Cardiac fibroblast (primary cell): ENCODE measurements at places on chromosomes 11 and 22.

GRCh38 chr22:45777046-45777851 lies 105.6 kb downstream of the ATXN10 start:
- DNase-seq = no peak

DNA sequence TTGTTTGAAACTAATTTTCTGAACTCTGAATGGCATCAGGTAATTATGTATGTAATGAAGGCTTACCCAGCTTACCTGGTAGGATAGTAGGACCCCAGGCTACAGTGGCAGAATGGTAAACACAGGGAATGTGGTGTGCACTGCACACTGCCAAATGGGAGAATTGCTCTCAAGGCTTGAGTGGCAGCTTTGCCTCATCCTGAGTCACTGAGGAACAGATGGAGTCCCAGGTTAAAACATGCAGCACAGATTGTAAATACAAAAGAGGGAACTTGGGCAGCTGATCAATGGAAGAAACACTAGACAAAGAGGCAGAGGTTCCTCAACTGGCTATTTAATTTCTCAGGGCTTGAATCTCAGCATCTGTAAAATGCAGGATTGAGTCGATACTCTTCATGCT lies 24.4 kb downstream of the GPR83 start:
- DNase-seq = no peak

DNA sequence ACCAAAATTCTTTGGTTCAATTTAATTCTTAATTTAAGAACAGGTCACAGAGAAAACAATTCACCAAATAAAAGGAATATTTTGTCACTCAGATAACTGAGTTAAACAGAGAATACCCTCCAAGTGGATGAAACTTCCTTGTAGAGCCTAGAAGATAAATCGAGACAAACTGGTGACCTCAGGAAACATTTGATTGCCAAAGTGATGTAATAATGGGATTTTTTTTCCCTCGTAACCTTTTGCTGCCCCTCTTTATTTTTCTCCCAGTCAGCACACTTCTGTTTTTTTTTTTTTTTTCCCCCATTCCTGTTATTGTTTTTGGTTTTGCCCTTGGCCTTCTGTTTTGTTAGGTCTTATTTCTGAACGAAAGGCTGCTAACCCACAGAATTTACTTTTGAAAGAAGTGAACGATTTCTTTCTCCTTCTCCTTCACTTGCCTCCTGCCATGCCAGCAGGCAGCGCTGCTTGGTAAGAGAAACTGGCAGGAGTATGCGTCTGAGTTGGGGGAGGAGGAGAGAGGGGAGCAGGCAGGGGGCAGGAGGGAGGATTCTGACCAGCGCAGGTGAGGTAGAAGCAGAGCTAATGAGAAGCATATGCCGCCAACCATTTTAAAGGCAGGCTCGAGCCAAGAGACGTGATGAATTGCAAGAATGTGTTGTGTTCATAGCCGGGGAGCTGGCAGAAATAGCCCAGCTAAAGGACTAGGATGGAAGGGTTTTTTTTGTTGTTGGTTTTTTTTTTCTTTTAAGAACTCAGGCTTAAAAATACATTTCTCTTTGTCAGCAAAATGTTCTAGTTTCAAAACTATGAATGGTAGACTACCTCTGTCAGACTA lies 121.9 kb upstream of the MTMR2 start:
- peak; percentile 92 for DNase-seq

DNA sequence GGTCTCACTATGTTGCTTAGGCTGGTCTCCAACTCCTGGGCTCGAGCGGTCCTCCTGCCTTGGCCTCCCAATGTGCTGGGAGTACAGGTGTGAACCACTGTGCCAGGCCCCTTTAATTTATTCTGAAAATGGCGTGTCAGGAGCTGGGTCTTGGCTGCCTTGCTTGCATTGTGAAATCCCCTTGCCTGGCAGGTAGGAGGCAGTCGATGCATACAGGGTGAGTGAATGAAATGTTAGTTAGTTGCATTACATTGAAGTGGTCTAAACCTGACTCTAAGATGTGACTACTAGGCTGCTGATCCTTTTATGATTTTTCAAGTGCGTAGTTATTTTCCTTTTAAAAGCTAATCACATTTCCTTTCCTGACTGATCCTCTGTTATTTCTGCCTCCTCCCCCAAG lies 42.9 kb downstream of the PARVB start:
- DNase-seq = no peak

DNA sequence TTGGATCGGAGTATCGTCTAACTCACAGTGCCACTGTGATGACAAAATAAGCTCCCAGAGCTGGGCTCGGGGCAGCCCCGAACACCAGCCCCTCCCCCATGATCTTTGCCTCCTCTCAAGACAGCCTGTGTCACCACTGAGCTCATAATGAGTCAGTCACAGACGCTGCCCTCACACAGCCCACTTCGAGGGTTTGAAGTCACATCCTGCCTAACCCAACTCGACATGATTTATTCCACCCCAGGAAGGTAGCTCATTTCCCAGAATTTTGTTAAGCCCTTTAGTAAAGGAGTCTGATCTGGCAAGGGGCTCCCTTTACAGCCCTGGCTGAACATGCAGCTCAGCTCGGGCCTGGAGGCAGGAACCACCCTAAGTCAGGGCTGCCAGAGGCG lies 22.8 kb downstream of the MYH9 start:
- DNase-seq = peak; percentile 99

- no peak for DNase-seq
Observed at GRCh38 chr11:40421208-40421981, 1038.1 kb downstream of the LRRC4C start.

- peak; percentile 25 for DNase-seq
Observed at GRCh38 chr11:2885017-2885677, 428 bp downstream of the CDKN1C start.

DNA sequence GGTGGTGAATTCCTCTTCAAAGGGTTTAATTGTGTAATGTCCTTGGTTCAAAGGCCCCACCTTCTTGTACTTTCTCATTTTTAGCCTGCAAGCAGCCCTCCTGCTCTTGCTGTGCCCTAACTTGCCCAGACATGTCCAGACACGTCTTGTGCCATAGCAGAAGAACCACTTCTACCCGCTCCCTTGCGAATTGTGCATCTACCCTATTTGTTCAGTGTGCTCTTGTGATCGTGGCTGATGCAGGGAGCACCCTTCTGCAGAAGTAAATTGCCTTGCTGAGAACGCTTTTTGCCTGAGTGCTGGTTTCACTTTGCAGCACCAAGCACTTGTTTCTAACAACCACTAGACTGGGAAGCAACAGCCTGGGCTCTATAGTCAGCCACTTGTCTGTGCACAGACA lies 249.4 kb downstream of the SBF2 start:
- peak; percentile 29 for DNase-seq

DNA sequence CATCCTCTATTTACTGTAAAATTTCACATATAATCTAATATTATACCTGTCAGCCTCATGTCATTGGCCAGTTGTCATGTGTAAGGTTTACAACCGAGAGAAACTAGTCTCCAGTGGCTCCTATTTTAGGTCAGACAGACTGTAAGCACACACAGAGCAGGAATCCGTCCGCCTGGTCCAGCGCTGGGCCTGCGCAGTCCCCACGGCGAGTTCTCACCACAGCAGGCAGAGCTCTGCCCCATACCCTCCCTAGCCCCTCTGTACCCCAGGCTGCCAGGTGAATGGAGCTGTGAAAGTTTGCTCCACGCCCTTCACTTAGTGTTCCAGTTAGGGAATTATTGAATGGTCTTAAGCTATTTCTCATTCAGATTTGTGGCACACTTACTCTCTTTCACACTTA lies 63.7 kb downstream of the SNX19 start:
- no peak for DNase-seq

DNA sequence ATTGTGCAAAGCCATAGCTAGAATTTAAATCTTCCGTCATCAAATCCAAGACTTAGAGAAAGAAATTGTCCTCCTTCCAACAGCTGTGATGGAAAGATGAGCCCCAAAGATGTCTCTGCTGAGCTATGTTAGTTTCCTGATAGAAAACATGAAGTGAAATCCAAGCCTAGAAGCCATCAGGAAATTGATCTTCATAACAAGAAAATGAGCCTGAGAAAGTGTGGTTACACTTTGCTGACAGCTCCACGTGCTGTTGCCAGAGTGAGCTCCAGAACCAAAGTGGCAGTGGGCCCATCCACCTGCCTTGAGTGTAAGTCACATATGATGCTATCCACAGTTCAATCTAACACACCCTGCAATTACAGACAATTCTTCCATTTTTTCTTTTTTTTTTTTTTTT lies 58.0 kb upstream of the UBASH3B start:
- no peak for DNase-seq

DNA sequence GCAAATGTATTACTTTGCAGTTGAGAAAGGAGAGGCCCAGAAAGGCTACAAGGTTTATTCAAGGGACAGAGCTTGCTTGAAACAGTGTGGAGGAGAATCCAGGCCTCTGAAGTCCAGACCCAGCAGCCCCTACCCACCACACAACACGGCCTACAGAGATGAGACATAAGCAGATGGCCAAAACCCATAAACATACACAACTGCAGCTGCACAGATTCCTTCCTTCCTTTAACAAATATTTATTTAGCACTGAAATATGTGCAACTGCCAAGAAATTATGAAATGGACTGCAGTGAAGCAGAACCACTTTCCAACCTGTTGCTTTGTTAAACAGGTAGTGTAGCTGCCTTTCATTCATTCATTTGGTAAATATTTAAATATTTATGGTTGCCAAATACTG lies 122.3 kb downstream of the SPATA19 start:
- DNase-seq = no peak

- peak; percentile 93 for DNase-seq
Observed at GRCh38 chr22:42994917-42995562, 19.9 kb downstream of the PACSIN2 start.

DNA sequence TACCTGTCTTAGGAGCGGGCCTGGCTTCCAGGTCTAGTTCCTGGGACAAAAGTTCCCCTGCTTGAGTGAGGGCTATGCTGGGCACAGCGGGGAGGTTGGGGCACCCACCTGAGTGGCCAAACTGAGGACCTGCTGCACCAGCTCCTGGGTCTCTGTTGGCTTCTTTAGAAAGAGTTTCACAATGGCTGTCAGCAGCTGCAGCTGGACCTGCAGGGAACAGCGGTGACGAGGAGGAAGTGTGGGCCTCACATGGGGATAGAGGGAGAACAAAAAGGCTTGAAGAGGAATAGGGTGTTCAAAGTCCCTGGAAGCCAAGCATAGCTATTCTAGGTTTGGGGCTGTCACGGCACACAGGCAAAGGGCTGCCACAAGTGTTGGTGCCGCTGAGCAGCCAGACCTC lies 26.7 kb upstream of the RASL10A start:
- no peak for DNase-seq

DNA sequence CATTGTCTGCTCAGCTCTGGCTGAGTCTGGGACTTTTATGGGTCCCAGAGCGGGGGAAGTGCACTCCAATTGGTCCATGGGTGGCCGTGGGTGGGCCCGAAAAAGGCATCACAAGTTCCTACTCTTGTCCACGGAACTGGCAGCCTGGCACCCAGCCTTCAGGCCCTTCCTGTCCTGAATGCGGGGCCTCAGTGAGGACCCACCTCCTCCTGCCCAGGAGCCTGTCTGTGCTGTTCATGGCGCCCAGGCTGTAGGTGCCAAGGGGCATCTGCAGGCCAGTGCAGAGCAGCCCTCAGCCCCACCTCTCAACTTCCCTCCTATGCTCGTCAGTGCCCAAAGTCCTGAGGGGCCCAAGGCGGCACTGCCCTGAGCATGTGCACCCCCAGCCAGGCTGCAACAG lies 411.7 kb upstream of the KIRREL3 start:
- no peak for DNase-seq

- no peak for DNase-seq
Observed at GRCh38 chr22:32336771-32337424, 20.8 kb upstream of the RFPL3 start.

GRCh38 chr11:45062974-45063635 lies 83.3 kb upstream of the PRDM11 start:
- DNase-seq = no peak

GRCh38 chr11:85299258-85299942 lies 327.7 kb downstream of the DLG2 start:
- DNase-seq = no peak

DNA sequence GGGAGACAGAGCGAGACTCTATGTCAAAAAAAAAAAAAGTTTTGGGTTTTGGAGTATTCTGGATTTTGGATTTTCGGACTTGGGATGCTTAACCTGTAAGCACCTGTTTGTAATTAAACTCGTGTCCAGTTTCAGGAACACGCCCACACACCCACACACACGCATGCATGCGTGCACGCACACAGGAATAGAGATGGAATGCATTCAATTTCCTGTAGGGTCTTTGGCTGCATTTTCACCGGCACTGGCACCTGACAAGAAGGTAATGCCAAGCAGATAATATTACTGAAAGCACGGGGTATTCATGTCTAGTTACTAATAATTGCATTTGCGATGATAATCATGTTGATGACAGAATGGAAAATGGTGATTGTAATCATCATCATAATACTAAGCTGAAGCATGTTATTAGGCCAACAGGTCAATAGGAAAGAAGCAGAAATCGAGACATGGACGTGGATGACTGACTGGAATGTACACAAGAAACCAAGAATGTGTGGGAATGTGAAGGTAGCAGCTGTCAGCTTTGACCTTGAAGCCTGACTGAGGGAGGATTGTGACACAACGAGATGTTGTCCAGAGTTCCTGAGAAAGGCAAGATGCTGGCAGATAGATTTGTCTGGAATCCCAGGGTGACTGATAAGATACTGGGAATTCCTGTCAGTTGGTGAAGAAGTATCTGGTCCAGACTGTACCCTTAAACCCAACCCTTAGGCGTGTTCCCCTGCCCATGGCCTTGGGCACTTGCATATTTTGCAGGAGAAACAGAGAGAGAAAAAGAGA lies 108.6 kb downstream of the SYN3 start:
- no peak for DNase-seq

GRCh38 chr11:96177146-96177545 lies 165.8 kb downstream of the MAML2 start:
- DNase-seq = no peak

- no peak for DNase-seq
Observed at GRCh38 chr11:121163658-121164308, 62.7 kb downstream of the TECTA start.

DNA sequence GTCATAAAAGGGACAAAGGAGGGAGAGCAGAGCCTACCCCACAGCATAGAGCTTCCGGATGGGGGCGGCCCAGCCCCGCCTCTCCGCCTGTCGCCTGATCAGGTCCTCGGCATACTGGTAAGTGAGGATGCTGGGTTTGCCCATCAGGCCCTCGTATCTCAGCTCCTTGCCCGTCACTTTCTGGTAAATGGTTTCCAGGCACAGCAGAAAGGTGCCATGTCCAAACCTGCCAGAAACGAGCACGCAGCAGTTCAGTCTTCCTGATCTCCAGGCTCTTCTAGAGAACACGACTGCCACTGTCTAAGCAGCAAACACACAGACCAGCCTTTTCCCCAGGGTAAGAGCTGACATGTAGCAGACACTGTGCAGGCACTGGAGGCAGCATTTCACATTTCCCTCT lies 17.4 kb upstream of the TMEM121B start:
- no peak for DNase-seq

GRCh38 chr11:101401245-101401644 lies 182.6 kb downstream of the TRPC6 start:
- peak; percentile 47 for DNase-seq

- no peak for DNase-seq
Observed at GRCh38 chr11:72621008-72621610, 53.1 kb downstream of the PDE2A start.

- DNase-seq = no peak
Observed at GRCh38 chr11:64237484-64237951, 3.1 kb downstream of the VEGFB start.

GRCh38 chr11:94705891-94706615 lies 62.1 kb upstream of the AMOTL1 start:
- no peak for DNase-seq
